ENCODE measurements at places on chromosomes 1 and 21. TPM values are rescaled to one million over a fixed set of nuclear protein-coding genes. Genes with fewer than 3 reads are reported as not detected.

Gene TDRD10
- not detected for total RNA-seq

Gene S100A1
- not detected for total RNA-seq

Gene MLLT11
- 5.8 TPM for total RNA-seq

Gene STUM
- not detected for total RNA-seq

Gene ERICH3
- not detected for total RNA-seq

Gene TTC39A
- total RNA-seq = 0.26 TPM

Gene CRP
- total RNA-seq = not detected

Gene TPTE
- not detected for total RNA-seq

Gene B3GALNT2
- total RNA-seq = 16.5 TPM

Gene PCP4
- total RNA-seq = not detected

Gene CD1D
- total RNA-seq = 17.6 TPM

Gene RNF11
- 62.5 TPM for total RNA-seq

All from epithelial cell of alveolus of lung (primary cell).